Stimulated activated CD8-positive, alpha-beta memory T cell treated with anti-CD3 and anti-CD28 coated beads, Interleukin-15, amount 100 ng/mL, for 24 hours (primary cell): ENCODE measurements at places on chromosomes 5 and 9.

DNA sequence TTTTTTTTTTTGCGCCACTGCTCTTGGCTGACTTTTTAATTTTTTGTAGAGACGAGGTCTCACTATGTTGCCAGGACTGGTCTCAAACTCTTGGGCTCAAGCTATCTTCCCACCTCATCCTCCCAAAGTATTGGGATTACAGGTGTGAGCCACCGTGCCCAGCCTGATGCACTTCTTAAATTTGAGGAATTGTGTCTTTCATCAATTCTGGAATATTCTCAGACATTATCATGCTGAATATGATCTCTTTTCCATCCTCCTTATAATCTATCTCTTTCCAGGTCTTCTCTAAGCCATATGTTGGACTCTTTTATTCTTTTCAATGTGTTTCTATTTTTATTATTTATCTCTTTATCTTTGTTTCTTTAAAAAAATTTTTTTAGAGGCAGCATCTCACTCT, 196.2 kb upstream of the IER5L start:
- no peak for DNase-seq

DNA sequence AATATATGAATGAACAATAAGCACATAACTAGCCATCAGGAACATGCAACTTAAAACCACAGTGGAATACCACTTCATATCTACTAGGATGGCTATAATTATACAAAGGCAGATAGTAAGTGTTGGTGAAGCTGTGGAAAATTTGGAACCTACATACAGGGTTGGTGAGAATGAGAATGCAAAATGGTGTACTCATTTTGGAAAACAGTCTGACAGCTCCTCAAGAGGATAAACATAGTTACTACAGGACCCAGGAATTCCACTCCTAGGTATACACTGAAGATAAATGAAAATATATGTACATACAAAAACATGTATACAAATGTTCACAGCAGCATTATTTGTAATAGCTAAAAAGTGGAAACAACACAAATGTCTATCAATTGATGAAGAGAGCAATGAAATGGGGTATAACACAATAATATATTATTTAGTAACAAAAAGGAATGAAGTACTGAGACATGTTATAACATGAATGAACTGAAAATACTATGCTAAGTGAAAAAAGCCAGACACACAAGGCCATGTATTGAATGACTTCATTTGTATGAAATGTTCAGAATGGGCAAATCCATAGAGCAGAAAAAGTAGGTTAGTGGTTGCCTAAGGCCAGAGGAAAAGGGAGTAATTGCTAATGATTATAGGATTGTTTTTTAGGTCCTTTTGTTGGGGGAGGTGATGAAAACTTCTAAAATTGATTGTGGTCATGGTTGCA, 31.2 kb upstream of the CDK5RAP2 start:
- DNase-seq, result no peak

DNA sequence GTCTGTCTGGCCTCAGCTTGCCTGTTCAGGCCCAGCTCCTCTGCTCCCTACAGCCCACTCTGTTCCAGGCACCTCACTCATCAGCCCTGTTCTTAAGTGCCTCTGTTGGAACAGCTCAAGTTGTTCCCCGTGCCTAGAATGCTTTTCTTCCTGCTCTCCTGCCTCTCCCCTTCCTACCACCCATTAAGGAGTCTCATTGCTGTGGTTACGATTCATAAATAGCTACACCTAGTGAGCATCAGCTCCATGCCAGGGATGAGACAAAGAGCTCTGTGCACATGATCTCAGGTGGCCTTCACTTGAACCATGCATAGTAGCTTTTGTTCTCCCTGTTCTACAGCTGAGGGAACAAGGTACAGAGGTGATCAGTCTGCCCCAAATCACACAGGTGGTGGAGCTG, 54.3 kb downstream of the PSD2 start:
- DNase-seq, result no peak

DNA sequence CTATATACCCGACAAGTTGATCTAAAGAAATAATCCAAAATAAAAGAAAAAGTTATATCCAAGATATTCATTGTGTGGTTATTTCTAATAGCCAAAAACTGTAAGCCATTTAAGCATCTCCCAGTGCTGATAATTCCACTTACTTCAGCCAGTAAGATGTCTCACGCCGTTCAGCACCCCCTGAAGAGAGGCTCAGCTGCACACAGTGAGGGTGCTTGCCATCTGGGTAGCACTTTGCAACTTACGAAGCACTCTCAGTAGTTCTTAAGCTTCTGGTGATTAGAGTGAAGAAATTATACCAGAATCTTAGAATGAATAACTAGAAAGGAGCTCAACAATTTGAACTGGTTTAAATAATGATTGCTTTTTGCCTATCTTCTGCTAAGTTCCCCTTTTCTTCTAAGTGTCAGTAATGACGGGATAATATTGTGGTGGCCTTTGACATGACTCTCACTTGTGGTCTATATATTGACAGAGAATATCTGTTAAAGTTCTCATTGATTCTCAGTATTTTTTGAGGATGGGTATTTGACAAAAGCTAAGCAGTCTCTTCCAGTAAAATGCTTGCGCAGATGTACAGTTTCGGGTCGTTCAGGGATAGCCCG, 26.2 kb upstream of the LTC4S start:
- DNase-seq, result no peak

- DNase-seq, result no peak
Measured at GRCh38 chr9:120876842-120877240, at the start of gene PHF19. TSS of gene PHF19 (minus strand) at chr9:120877188. CDS start at chr9:120874741, 2,447 bp downstream.

DNA sequence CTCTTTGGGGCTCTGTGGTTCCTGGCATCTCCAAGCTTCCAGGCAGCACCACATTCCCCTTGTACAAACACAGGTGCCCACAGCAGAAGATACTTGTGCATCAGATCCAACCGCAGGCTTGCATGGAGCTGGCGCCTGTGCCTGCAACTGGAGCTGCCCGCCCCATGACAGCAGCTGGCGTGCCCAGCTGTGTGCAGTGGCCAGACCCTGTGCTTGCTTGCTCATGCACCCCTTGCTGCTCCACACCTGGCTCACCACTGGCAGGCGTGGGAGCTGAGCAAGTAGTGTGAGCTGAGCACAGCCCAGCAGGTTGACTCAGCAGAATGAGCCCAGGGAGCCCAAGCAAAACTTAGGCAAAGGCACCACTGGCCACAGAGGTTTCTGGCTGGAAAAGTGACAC, 84.4 kb upstream of the STARD4 start:
- DNase-seq, result no peak

DNA sequence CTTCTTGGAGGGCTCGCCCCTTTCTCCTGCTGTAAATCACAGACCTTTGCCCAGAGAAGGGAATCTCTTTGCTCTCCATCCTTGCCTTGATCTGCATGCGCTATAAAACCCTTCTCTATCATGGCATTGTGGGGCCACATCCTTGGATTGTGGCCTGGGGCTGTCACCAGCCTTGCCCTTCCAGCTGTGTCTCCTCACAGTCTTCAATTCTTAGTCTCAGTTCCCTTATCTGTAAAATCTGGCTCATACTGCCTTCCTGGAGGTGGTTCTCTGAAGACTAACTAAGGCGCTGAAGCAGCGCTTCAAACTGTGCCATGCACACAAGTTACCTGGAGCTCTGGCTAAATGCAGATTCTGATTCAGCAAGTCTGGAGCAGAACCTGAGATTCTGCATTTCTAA, 53.4 kb upstream of the RARS1 start:
- DNase-seq, result no peak

GRCh38 chr5:171701100-171701541, 84.5 kb upstream of the SMIM23 start:
- DNase-seq, result no peak

- no peak for DNase-seq
Measured at GRCh38 chr5:24325306-24325832, 319.4 kb downstream of the CDH10 start.

DNA sequence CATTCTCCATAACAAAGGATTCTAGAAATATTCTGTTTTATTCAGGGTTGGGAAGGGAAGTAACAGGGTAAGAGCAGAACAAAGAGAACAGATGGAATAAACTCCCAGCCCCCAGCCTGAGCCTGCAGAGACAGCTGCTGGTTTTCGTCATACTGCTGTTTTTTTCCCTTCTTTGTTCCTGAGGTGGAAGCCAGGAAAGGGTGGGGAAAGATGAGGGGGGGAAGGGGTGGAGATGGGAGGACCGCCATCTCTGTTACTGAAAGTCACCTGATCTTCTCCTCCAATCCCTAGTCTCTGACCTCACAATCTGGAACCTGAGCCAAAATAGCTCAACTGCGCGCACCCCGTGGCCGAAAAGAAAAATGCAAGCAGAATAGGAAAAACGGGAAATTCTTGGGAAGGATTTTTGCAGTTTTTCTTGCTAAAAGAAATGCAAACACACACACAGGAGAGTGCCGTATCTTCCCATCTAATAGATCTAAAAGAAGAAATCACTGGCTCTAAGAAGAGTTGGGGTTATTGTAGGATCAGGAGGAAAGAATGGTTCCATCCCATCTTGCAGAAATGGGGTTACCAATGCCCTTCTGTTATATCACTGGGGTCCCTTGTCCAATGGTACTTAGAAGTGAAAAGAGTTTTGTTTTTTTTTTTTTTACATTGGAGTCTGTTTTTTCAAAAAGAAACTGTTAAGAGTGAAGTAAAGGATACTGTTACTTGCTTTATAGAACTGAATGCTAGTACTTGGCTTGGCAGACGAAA, 57.9 kb downstream of the DIAPH1 start:
- DNase-seq, result no peak

DNA sequence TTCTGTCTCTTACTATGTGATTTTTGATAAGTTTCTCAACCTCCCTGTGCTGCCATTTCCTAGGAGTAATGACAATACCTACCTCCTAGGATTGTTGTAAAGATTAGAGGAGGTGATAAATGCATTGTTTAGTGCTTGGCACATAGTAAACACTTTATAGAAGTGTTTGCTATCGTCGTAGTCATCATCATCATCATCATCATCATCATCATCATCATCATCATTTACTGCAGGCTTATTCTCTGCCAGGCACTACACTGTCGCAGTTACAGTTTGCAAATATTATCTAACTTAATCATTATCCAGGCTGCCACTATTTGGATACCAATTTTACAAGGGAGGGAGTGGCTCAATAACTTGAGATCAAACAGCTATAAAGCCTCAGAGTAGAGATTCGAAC, 24.5 kb downstream of the SGCD start:
- no peak for DNase-seq

- no peak for DNase-seq
Measured at GRCh38 chr5:87400305-87400899, 12.3 kb downstream of the CCNH start.

DNA sequence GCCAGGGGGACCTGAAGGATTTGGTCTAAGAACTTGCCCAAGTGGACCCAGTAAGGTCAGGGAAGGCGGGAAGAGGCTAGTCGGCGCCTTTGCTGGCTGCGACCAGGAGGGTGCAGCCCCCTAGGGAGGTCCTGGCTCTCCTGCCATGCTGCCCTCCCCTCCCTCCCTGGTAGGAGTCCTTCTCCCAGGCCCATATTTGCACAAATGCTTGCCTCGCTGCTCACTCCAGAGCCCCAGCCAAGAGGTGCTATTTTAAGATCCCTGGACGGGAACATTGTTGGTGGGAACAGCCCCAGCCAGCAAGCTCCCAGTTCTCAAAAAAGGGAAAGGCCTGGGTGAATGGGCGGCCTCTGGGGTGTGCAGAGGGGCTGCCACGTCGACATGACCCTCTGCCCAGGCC, 4.3 kb upstream of the IL17B start:
- DNase-seq, result no peak

GRCh38 chr5:157983906-157984551, 125.1 kb upstream of the CLINT1 start:
- no peak for DNase-seq

- no peak for DNase-seq
Measured at GRCh38 chr5:73591102-73591695, 25.7 kb downstream of the UTP15 start.

GRCh38 chr5:137147346-137147745, 351.8 kb downstream of the SPOCK1 start:
- no peak for DNase-seq

DNA sequence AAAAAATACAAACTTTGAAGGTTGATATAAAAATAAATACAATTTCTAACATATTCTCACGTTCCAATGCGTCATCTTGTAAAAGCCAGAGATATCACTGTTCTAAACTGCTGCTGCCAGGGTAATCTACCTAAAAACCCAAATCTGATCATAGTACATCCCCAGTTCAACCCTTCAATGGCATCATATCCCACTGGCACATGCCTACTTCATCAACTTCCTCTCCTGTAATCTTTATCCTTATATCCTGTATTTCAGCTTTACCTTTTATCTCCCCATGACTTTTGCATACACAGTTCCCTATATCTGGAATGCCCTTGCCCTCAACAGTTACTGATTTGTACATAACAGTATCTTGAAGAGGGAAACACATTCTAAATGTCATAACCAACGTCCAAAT, 7.5 kb downstream of the DENND1A start:
- DNase-seq, result no peak

GRCh38 chr5:111656580-111656979, 100.4 kb downstream of the NREP start:
- no peak for DNase-seq

- no peak for DNase-seq
Measured at GRCh38 chr9:125794708-125795107, 47.5 kb downstream of the PBX3 start.

DNA sequence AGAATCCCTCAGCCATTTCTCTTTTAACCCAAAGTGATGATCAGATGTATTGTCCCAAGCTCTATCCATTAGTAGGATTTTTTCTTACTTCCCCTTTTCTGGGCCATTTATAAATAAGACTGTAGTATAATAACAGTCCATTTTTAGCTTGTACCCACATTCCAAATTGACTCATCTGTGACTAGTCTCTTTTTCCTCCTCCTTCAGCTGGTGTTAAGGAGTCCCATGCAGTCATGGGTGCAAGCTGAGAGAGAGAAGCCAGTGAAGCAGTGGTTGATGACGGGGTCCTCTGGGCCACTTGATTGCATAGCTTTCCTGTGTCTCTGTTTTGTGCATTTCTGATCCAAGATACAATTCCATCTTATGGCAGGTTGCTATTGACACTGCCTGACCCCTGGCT, 476.0 kb upstream of the CD180 start:
- no peak for DNase-seq

DNA sequence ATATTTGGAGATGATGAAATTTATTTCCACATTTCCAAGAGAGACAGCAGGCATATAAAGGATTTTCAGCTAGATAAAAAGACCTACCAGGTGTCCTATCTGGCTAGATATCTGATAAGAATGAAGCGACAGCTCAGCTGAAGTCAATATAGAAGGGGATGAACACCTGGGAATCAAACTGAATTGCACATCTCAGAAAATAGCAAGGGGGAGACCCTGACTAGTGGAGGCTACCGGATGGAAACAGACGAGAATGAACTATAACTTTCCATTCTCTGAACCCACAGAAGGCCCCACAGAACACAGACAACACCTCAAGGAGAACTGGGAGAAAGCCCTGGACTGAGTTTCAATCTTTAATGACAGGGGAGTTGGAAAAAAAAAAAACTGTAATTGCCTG, 51.1 kb downstream of the CPLANE1 start:
- DNase-seq, result no peak

GRCh38 chr5:99349787-99350186, 421.0 kb upstream of the CHD1 start:
- DNase-seq, result no peak
